ENCODE measurements at places on chromosomes 6 and 20.

DNA sequence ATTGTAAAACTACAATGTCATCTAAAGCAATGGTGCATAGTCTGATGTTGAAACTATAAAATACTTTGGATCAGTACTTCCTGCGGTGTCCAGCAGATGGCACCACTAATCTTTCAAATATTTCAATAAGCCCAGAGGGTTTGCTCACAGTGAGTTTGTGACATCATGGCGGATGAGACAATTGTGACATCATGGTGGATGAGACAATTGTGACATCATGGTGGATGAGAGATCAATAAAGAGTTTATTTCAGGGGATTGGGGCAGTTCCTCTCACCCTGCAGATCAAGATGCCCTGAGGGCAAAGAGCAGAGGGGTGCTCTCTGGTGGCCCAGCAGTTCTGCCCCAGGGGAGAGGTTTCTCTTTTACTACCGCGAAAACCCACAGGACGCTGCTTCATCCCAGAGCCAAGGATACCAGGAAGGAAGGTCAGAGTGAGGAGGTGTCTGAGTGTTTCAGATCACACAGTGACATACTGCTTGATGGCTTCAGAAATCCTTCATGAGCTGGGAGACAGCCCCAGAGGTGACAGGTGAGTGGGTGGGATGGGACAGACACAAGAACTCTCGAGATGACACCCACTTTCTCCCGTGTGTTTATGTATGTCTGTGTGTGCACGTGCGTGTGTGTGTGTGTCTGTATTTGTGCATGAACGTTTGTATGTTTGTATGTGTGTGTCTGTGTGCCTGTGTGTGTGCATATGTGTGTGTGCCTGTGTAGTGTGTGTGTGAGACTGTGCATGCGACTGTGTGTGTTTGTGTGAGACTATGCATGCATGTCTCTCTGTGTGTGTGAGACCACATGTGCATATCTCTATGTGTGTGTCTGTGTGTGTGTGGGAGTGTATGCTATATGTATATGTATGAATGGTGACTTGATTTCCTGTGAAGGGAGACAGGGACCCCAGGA is 7.3 kb upstream of the ULBP2 start:
- DNase-seq = peak; percentile 73

- no peak for DNase-seq
Observed at GRCh38 chr6:107493158-107494057, 3.5 kb downstream of the SOBP start.

DNA sequence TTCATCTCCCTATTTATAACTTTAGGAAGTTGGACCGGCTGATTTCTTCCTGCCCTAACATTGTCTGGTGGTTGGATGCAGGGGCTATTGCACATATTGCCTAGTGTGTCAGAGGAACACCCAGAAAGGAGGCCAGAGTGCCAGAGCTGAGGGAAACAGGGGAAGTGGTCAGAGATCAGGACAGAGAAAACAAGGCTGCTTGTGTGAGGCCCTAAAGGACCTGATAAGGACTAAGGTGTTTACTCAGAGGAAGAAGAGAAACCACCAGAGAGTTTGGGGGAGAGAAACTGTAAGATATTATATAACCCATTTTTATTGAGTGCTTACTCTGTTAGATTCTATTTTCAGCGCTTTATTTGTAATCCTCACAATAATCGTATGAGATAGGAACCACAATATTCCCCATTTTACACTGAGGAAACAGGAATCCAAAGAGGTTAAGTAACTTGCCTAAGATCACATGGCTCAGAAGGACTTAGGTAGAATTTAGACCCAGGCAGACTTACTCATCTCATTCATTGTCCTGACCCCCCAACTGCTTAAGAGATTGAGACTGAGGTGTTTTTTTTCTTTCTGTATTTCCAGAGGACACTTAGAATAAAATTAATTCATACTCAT is 54.0 kb upstream of the REV3L start:
- no peak for DNase-seq

DNA sequence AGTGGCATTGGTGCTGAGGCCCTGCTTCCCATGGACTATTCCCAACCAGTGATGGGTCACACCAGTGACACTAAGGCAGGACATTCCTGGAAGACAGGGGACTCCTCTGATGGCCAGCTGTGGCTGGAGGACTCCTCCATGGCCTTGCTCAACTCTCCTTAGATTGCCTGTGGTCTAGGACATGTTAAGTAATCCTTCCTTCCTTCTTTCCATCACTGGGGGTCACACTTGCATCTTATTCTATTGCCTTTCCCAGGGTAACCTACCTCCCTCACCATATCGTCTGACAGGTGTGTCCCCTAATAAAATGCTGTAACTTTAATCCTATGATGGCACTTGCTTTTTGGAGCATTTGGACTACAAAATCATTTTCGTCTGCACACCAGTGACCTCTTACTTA is 24.5 kb upstream of the HLA-A start:
- DNase-seq = no peak

- no peak for DNase-seq
Observed at GRCh38 chr20:44731657-44732056, 14.0 kb upstream of the KCNK15 start.

GRCh38 chr6:81088145-81088544 is 664.3 kb downstream of the TENT5A start:
- no peak for DNase-seq

- DNase-seq = no peak
Observed at GRCh38 chr6:112636650-112637262, 289.6 kb downstream of the RFPL4B start.

DNA sequence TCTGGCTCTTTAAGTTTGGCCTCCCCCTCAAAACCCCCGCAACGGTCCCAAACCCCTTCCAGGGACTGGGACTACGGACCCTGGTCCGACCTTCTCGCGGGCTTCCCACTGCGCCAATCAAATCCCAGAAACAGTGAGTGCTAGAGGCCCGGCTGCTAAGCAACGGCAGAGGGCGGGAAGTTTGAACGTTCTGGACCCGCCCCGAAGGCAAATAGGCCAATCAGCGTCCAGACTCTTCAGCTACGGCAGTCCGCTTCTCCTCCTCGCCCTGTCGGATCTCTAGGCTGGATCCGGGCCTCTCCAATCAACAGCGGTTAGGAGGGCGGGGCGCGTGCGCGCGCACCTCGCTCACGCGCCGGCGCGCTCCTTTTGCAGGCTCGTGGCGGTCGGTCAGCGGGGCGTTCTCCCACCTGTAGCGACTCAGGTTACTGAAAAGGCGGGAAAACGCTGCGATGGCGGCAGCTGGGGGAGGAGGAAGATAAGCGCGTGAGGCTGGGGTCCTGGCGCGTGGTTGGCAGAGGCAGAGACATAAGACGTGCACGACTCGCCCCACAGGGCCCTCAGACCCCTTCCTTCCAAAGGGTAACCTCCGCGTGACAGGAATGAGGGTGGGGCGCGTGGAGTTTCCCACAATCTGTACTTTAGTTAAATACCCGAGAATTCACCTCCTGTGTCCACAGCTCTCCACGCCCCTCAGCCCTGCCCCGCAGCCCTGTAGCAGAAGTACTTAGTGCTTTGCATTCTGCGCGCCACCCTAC is at the start of gene MSH5:
MSH5 (plus strand) TSS at position 367 of the 758 bp plus-strand sequence. CDS start 462 bp downstream, outside the sequence.
- peak; percentile 91 for DNase-seq

DNA sequence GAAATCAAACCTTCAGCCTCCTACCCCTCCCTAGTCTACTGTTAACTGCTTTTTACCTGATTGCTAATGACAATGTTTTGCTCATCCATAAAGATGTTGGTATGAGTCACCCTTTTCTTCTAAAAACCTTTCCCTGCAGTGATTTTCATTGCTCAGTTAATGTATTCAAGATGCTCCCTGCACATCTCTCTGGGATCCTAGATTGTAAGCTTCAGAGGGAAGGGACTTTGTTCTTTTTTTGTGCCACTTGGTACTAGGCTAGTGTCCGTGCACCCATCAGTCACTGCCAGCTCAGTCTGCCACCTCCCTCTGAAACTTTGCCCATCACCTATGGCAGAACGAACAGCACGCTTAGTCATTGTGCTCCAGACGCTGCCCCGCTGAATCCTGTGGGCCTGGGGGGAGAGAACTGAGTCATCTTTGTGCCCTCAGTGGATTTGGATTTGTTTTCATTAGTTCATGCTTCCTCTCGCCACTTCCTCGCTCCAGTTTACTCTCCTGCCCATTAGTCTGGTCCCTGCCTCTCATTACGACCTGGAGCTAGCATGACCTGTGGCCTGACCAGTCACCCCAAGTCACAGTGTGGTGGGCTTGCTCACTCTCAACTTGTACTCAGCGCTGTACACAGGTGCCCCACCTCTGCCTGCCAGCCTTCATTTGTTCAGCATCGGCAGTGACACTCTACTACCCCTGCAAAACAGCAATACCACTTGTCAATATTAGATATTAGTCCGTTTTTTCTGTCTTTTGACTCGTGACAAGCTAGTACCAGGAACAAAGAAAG is 78.0 kb upstream of the TMEM181 start:
- DNase-seq = no peak

DNA sequence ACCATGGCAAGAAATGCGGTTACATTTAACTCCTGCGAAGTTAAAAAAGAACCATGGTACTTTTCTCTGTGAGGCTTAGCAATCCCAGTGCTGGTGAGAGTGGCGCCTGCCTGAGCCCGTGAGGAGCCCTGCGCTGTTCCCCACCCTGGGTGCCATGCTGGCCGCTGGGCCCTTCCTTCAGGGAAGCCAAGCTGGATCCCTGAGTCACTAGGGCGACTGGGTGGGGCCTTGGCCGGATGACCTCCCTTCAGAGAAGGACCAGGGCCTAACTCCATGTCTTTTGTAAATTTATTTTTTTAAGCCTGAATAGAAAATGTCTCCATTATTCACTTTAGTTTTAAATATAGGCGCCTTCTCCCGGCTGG is 209.1 kb downstream of the ERMARD start:
- no peak for DNase-seq

DNA sequence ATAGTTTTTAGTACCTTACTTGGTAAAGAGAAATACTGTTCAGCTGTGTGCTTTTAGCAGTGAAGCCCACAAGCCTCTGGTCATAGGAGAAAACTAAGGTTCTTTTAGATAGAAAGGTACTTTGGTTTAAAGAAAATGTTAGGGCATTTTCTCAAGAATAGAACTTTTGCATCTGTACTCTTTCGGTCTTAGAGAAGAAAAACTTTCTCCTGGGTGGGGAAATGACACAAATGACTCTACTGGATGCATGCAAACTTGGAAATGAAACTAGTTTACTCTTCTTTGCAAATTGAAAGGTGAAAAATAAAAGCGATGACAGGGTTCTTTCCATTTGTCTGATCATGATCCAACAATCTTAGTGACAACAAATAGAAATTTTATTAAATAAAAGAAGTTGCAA is 2.1 kb upstream of the TMEM217 start:
- DNase-seq = no peak

DNA sequence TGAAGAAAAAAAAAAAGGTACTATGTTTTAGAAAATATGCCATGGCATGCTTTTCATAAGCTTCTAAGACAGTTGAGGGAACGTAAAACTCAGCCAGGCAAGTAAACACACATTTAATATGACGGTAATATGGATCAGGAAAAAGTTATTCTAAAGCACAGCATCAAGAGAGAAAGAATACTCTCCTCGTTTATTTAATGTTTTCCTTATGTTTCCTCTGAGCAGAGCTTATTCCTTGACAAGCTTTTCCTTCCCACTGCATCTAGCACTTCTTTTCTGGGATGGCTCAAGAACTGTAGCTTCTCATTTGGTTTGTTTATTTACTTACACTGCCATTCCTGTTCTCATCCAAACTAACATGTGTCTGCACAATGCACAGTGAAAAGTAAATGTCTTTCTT is 2.7 kb upstream of the RSPO3 start:
- no peak for DNase-seq

GRCh38 chr6:130187335-130188206 is 35.2 kb downstream of the SAMD3 start:
- DNase-seq = no peak

- no peak for DNase-seq
Observed at GRCh38 chr20:47295129-47295813, 61.2 kb downstream of the ZMYND8 start.

- no peak for DNase-seq
Observed at GRCh38 chr6:135071541-135071940, 16.9 kb upstream of the HBS1L start.

DNA sequence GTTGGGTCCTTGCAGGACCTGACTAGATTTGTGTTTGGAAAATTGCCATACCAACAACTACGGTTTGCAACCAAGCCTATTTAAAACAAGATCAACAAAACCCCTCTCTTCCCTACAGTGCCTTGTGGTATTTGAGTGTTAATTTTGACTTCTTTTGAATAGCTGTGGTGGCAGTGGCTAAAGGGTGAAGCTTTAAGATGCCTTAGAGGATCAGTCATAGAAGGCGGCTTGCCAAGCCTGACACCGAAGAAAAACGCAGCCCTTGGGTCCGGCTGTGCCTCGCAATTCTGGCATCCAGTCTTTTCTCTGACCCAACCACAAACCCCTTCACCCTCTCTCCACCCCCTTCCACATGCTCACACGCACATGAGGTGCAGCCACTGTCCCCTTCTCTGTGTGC is 32.6 kb downstream of the BMP6 start:
- no peak for DNase-seq

- DNase-seq = peak; percentile 37
Observed at GRCh38 chr6:150891888-150892485, 26.5 kb downstream of the MTHFD1L start.

DNA sequence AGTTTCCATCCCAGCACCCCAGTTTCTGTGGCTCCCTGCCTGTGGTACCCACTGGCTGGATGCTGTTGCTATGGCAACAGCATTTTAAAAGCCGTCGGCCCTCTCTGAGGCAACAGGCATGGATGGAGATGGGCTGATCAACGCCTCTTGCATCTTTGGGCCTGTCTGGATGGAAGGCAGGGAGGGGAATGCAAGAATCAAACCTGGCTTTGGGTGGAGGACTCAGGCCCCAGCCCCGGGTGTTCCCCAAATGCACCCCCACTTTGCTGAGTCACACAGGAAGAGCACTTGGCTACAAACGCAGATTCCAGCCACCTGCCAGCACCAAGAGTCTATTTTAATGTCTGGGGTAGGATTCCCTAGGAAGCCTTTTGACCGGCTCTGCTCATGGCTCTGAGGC is 45.7 kb upstream of the TGM2 start:
- DNase-seq = no peak

DNA sequence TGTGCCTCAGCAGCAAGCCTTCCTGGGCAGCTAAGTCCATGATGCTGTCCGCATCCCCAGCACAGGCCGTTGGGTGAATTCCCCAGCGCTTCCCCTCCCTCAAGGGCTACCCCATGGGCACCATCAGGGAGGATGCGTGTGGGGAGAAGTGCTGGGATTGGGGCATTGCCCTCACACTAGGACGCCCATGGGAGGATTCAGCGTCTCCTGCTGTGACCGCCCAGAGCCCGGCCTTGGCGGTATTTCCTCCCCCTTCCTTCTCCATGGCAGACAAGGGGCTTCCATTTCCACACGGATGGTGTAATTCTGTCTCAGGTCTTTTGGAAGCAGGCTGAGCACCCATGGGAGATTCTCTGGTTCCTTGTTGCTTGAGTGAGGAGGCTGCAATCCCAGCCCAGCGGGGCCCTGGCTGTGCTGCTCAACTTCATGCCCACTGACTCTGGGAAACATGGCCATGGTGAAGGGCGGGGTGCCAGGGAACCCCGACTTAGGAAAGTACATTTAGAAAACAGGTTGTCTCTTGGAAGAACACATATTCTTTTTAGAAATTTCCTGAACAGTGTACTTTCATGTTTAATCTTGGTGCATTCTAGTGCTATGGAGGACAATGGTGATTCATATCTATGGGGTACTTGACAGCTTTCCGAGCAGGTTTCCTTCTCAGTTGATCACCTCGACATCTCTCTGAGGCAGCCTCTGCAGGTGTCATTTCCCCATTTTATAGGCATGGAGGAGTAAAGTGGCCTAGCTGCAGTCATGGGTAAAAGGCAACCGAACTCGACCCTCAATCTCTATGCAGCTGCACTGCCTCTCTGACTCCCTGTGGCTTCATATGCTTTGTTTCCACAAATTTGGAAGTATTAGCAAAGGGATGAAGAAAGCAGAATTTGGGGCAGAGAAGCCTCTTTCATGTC is 178.2 kb upstream of the CST7 start:
- no peak for DNase-seq

All from stimulated activated CD4-positive, alpha-beta T cell treated with anti-CD3 and anti-CD28 coated beads, Interleukin-1b, Interleukin-23, amount 100 ng/mL, for 4 hours (primary cell).